ENCODE measurements at places on chromosomes 12 and 14.
A peak's percentile ranks its signal among the peaks of the same experiment; 100 is the strongest.

DNA sequence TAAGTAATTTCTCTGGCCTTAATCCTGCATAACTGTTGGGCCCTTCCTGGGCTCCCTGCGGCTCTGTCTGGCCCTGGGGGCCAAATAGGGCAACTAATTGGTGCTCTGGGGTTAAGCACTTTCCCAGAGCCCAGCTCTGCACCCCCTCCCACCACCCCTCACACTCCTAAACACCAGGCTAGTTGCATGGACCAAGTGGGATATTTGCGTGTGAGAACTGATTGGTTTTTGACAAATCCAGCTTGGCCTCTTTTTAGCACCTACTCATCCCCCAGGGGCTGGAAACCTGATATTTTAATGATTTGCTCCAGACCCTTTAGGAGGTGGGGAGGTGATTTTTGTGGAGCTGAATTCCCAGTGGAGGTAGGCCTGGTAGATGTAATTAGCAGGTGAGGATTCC, 91.9 kb downstream of the DICER1 start:
- DNase-seq, result no peak

GRCh38 chr12:57240066-57240921, 10.7 kb downstream of the STAC3 start:
- peak; percentile 70 for DNase-seq

GRCh38 chr12:128091951-128092382, 175.0 kb upstream of the TMEM132C start:
- no peak for DNase-seq

- no peak for DNase-seq
These were observed 312.3 kb upstream of the DIO2 start for GRCh38 chr14:80523518-80524117.

DNA sequence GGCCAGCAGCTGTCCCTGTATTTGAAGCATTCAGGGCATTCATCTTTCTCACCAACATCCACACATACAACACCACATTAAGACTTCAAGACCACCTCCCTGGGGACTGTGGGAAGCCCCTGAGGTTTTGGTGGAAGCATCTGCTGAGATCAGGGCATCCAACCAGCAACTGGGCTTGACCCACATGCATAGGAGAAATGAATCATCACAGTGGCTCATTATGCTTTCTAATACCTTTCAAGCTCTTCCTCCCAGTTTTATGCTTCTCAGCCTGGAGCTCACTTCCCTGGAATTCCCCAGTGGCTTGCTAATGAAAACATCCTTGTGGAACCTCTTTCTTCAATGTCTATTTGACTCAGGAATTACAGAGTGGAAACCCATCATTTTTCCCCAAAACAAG, 21.4 kb upstream of the CMKLR1 start:
- DNase-seq, result no peak

DNA sequence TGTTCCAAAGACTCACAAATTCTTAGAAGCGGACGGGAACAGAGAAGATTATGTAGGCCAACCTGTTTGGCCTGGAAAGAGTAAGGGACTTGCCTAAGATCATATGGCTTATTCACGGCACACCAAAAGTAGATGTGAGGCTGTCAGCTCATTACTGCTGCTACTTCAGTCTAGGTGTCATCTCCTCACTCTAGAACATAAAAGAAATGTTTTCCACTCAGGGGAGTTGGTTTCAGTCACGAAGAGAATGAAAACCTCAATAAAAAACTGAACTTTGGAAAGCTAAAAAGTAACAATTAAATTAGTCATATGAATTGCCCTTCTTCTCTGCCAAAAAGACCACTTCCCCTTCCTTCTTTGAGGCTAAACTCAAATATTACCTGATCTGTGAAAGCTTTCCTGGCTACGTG, 658 bp upstream of the CEP128 start:
- no peak for DNase-seq

DNA sequence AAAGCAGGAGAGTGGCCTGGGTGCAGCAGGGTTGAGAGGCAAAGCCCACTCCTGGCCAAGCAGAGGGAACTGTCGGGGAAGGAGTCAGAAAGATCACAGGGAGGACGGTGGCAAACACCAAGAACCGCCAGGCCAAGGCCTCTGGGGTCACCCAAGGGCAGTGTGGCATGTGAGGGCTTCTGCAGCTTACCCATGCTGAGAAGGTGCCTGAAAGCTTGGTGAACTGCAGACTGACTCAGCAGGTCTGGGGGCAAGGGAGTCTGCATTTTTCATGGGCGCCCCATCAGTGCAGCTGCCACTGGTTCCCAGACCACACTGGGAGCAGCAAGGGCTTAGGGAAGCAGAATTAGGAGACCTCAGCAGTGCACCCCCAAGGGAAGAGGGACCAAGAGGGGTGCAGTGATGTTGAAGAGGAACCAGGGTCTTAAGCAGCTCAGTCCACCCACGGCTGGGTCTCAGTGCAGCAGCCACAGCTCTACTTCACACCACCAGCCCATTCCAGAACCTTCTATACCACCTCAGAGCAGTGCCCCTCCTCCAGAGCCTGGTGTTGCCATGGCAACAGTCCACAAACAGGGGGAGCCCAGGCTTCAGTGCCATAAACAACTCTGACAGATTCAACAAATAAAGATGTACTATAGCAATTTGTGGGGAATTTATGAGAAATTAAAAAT, 59.4 kb downstream of the ITPK1 start:
- DNase-seq, result no peak

DNA sequence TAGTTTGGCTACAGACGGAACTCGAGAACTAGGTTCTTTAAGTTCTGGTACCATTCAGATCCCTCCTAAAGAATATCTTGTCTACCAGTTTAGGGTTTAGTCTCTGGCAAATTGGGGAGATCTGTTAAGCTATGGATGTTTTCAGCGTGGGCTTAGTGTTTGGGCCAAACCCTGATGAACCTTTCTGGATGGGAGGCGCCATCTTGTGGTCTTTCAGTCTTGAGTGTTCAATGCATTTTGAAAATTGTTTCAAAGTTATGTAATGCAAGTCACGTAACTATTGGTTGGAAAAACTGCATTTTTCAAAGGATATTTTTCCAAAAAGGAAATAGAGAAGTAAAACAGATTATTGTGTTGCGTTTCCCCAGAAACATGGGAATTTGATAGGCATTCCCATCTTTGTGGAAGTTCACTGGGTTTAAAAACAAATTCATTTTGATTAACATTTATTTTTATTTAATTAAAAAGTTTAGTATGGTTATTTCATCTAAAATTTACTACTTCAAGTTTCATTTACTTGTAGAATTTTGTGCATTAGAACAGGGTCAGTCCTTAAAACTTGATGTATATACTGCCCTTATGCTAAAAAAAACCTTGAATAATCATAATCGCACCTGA, 169.0 kb downstream of the PRIMA1 start:
- DNase-seq, result peak; percentile 14

DNA sequence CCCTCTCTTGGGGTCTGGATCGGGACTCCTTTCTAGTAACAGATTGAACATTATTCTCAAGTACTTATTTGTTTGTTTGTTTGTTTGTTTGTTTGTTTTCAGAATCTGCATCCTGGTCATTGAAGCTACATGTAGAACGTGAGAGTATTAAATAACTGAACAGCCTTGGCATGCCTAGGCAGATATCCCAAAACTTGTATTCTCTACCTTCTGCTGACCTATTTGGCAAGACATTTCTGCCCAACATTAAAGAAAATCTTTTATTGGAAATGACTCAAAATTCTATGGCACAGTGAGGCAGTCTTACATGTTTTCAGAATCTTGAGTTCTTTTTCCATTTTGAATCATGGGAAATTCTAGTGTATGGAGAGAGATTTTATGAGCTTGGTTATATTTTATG, 165.1 kb upstream of the CNOT2 start:
- DNase-seq, result no peak

GRCh38 chr12:130780880-130781575, 58.0 kb downstream of the STX2 start:
- DNase-seq, result no peak

DNA sequence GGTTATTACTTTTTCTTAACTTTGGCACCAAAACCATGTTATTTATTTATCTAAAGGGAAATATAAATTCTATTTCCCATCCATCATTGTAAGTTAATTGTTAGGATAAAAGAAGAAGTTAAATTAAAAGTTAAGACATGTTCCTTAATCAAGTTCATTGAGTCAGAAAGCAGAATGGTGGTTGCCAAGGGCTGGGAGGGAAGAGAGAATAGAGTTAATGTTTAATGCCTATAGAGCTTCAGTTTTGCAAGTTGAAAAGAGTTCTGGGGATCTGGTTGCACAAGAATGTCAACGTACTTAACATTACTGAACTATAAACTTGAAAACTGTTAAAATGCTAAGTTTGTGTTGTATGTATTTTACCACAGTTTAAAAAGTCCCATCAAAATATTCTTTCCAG, 63.2 kb upstream of the NR2C1 start:
- DNase-seq, result no peak

- DNase-seq, result no peak
These were observed 26.0 kb downstream of the GPR65 start for GRCh38 chr14:88030892-88031291.

DNA sequence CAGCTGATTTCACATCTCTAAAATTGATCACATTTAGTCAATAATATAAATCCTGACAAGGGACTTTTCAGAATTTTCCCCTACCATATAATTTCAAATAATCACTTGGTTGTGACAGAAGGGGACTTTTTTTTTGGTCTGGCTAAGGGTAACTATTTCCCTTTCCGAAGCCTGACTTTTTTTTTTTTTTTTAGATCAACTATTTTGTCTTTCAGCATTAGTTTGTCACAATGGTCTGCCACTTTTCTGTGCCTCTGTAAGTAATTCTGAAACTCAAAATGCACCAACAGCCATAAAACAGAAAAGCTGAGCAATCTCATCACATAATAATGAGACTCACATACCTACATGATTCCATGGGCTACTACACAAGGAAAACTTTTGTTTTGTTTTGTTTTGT, 266.4 kb downstream of the SSPN start:
- no peak for DNase-seq

- no peak for DNase-seq
These were observed 217.0 kb downstream of the SLC41A2 start for GRCh38 chr12:104741077-104741476.

DNA sequence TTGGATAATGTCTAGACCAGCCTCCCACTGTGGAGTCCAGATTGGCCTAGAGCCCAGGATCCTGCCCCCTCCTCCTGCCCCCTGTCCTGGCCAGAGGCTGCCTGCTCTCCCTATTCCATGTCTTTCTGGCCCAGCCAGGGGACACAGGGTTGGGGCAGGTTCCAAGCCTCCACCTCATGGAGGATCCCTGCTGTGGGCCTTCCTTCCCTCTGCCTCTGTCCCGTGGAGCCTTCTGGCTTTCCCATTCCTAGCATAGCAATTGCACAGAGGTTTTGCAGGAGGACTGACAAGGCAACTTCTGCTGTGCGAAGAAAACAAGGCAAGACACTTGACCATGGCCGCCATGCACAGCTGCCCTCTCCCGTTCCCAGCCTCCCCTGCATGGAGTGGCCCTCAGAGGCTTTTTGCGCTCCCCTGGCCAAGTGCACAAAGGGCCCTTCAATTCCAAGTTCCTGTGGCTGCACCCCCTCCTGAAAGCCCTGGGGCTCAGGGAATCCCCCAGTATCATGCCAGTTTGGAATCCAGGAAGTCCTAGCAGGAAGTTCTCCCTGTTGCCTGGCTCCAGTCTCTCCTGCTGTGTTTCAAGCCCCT, 42.1 kb downstream of the KRT80 start:
- DNase-seq, result no peak

- no peak for DNase-seq
These were observed 47.1 kb upstream of the ATXN7L3B start for GRCh38 chr12:74490390-74491064.

- no peak for DNase-seq
These were observed 245.9 kb downstream of the ADAMTS20 start for GRCh38 chr12:43306066-43306465.

GRCh38 chr14:22998329-22999012, 11.5 kb downstream of the C14orf93 start:
- DNase-seq, result no peak

- peak; percentile 59 for DNase-seq
These were observed 82.6 kb upstream of the TRAF3 start for GRCh38 chr14:102694530-102695166.

GRCh38 chr14:41397926-41398325, 208.8 kb upstream of the LRFN5 start:
- no peak for DNase-seq

- no peak for DNase-seq
These were observed 366.1 kb downstream of the MED13L start for GRCh38 chr12:115911360-115911759.

- no peak for DNase-seq
These were observed 234.2 kb downstream of the CRADD start for GRCh38 chr12:93911396-93911795.

DNA sequence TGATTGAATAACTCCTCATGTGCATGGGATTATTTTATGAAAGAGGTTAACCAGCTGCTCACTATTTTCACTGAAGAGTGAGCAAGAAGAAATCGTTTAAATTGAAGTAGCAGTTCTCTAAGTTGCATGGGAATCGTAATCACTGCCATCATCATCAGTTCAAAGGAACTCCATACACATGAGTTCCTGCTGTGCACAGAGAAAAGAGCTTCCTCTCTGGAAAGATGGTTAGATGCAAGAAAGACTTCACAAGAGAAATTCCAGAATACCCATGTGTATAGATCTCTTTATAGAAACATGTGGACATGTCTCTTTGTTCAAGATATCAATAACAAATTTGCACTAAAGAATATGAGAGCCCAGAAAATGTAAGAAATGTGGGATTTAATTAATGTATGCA, 291.3 kb downstream of the PDZRN4 start:
- DNase-seq, result no peak

GRCh38 chr12:63982604-63983295, 138.2 kb downstream of the SRGAP1 start:
- no peak for DNase-seq

DNA sequence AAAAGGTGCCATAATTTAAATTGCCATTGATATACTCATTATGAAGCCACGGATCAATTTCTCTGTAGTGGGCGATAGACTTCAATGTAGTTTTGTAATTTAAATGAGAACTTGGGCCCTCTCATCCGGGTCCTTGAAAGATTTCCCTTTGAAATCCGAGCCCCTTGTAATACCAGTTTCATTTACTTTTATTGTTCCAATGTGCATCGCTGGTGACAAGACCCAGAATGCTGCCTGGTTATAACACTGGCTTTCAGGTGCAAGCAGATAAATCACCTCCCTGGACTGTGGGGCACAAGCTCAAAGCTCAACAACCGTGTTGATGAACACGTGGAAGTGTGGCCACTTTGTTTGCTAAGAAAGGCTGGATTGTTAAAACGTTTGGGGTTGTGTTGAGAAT, 68.9 kb upstream of the FZD10 start:
- no peak for DNase-seq

- no peak for DNase-seq
These were observed 23.5 kb downstream of the AKAP6 start for GRCh38 chr14:32352631-32353030.
